ENCODE measurements at places on chromosomes 13 and 19.

DNA sequence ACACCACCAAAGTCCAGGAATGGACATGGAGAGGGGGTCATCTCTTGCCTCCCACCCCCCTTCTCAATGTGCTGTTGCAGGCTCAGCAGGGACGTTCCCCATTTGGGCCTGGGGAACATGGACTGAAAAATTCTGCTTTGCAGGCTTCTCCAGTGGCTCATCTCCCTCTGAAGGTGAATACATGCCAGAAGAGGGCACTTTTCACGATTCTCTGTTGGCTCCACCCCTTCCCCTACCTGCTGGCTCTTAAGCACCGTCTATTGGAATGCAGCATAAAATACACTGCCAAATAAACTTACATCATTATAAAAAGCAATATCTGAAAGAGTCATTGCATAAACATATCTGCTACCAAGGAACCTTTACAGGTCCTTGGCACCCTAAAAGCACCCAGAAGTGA, 35.7 kb downstream of the NHLRC3 start:
- DNase-seq, result no peak

GRCh38 chr13:26914624-26915023, 154.0 kb upstream of the GPR12 start:
- no peak for DNase-seq

GRCh38 chr19:34319785-34320184, 45.2 kb upstream of the GPI start:
- DNase-seq, result no peak

- no peak for DNase-seq
Observed at GRCh38 chr13:111049791-111050538, 65.1 kb upstream of the ARHGEF7 start.

DNA sequence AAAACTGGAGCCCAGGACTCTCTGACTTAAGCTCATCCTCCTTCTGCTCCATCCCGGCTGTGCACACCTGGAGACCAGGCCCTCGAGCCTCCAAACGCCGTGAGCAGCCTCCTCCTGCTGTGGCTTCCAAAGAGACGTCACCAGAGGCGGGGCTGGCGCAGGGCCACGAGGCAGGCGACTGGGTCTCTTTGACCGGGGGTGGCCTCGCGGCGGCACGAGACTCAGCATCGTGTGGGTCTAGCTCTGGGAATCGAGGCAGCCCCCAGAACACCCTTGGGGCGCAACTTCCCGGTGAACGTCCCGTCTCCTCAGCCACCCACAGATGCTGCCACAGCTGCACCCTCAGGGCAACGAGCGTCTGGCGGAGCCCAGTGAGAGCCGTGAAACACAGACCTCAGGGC, 22.8 kb downstream of the RASA3 start:
- no peak for DNase-seq

- DNase-seq, result no peak
Observed at GRCh38 chr13:61255040-61255796, 160.4 kb downstream of the PCDH20 start.

DNA sequence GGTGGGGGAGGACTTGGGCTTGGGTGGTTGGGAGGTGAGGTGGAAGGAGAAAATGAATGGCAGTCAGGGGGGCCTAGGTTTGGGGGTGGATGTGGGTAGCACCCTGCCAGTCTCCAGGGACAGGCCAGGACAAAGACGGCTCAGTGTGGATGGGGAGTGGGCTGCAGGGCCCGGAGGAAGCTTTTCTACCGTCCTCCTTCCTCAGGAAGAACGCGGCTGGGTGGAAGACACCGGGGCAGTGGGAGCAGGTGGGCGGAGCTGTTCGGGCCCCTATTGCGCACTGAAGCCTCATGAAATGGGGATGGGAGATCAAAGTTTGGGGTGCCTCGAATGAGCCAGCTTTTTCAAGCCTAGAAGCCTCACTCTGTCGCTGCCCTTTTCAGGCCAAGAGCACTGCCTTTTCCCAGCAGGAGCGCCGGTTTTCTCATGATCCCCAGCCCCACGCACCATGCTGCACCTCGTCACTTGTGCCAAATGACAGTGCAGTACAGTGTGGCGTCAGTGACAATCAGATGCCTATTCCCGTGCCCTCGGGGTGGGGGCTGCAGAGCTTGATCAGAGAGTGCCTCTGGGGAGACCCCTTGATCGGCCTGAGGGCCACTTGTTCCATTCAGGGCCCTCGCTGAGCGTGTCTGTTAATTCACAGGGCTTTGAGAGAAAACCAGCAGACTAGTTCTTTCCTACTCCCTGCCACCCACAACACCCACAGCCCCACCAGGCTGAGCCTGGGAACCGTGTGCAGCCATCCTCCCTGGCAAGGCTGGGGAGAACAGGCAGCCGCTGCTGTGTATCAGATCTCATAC, 1.5 kb downstream of the CALM3 start:
- DNase-seq, result no peak

DNA sequence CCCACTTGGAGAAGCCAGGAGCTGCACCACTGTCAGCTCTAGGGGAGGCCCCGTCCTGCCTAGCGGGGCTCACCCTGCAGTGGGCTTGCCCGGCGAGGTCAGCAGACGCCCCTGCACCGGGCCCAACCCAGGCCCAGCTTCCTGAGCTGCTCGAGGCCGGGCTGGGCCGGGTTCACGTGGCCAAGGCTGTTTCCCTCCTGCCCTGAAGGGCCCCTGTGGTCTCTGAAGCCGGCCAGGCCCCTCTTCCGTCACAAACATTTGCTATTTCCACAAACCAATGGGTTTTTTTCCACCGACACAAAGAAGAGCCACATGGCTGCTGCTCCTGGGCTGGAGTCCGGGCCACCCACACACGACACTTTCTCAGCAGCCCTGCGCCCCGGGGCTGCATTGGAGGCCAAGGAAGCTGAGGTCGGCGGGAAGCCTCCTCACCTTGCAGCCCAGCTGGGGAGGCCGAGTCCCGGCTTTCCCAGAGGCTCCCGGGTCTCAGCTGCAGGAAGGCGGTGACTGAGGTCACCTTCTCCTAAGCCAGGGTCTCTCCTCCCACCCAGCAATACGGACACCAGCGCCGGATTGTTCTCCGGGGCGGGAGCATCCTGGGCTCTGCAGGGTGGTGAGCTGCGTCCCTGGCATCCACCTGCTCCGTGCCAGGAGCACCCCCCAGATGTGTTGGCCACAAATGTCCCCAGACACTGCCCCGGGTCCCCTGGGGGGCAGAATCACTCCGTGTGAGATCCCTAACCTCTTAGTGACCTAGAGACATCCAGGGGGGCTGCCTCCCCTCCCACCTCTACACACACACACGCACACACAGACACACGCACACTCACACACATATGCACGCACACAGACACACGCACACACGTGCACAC, 80.5 kb downstream of the GADD45B start:
- DNase-seq, result no peak

DNA sequence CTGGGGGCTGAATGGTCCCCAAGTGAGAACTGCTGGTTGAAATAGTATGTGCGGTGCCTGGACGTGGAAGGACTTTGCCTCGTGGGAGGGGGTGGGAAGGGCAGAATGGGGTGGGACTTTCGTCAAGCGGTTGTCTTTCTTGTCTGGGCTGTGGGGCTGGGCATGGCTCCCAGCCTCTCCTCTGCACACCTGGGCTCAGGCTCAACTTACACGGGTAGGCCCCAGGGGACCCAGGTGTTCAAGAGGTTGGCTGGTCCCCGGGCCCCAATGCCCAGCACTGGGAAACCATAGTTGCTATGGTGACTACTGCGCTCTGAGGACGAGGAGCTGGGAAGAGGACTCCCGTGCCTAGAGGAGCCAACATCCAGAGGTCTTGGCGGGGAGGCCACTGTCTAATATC, 7.3 kb downstream of the NWD1 start:
- no peak for DNase-seq

DNA sequence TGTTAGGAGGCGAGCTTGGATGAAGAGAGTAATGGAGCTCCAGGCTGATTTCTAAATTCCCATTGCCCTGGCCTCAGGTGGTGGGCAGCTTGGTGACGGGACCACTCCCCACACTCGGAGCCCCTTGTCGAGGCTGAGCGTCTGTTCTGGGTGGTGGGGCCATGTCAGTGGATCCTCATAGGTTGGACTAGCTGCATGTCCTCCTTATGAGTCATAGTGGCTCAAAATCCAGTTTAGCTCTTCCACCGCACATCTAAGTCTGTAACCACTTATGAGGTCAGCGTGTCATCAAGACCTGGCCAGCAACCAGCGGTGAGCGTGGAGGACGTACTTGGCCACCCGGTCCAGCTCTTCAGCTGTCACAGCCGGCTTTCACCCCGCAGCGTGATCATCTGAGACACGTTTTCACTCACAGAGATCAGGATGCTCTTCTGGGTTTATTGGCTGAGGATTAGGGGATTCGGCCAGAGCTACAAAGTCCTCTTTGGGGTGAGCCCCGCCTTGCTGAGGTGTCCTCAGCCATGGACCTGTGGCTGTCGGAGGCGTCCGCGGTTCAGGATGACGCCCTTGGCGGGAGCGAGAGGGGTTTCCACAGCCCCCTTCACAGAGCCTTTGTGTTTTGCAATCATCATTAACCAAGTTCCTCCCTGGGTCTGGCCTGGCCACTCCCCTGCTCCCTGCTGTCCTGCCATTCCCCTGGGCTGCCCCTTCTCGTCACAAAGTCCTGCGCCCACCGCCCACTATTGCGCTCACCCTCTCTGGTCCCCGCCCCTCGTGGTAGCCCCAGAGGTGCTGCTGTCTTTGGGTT, 41.9 kb downstream of the ADPRHL1 start:
- no peak for DNase-seq

DNA sequence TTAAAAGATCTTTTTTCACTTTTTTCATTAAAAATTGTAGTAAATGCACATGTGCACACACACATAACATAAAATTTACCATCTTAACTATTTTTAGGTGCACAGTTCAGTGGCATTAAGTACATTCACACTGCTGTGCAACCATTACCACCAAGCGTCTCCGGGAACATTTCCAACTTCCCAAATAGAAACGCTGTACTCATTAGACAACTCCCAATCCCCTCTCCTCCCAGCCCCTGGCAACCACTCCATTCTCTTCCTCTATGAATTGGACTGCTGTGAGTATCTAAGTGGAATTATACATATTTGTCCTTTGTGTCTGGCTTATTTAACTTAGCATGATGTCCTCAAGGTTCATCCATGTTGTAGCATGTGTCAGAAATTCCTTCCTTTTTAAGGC, 11.6 kb downstream of the GJB2 start:
- no peak for DNase-seq

GRCh38 chr19:35253316-35254286, 4.8 kb downstream of the LSR start:
- DNase-seq, result no peak

- DNase-seq, result no peak
Observed at GRCh38 chr19:30334841-30335240, 37.3 kb upstream of the ZNF536 start.

DNA sequence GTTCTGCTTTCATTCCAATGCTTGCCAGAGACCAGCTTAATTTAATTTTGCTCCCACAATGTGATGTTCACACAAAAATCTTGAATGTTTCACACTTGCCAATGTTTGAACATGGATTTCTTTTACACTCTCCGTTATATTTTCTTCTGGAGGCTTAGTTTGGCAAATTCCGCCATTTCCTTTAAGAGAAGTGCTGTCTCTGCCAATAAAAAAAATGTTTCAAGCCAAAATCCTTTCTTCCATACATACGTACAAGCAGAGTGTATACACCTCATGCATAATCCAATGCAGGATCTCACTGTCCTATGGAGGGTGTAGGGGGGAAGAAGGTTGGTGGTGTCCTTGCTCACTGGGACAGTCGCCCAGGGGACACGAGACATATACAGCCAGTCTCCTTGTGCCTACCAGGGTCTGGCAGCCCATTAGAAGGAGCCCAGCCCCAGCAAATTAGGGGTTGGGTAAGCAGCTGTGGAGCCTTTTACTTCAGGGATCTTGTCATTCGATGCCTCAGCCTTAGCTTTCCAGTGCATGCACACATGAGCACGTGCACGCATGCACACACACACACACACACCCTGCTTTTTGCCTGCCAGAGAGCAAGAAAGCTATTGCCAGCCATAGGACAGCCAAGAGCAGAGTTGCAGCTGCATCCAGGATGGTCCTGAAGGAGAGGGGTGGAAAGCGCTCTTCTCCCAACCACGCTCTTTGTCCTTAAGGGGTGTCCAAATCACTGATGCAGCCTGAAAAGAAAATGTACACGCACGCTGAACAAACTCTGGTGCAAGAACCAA, 208.3 kb downstream of the FOXO1 start:
- DNase-seq, result no peak

- DNase-seq, result peak; percentile 46
Observed at GRCh38 chr19:46009530-46010510, 13.0 kb downstream of the PGLYRP1 start.

DNA sequence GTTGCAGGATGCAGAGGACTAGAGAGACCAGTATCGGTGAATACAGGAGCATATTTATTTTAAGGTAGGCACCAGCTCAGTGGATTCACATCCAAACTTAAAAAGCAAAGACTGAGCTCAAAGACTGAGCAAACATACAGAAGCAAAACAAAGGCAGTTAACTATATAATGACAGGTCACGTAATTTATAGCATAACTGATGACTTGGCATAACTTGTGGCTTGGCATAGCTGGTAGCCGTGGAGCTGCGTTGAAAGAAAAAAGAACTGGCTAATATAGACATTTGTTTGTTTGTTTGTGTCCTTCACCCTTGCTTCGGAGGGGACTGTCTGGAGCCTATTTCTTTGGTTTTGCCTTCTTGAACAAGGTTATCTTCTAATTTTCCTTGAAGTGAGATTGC, 33.7 kb downstream of the ZNF493 start:
- no peak for DNase-seq

- DNase-seq, result no peak
Observed at GRCh38 chr13:50631041-50631440, 212.5 kb downstream of the DLEU7 start.

GRCh38 chr19:8569066-8569771, 8.0 kb downstream of the MYO1F start:
- no peak for DNase-seq

GRCh38 chr13:40241125-40241798, 425.2 kb downstream of the FOXO1 start:
- DNase-seq, result no peak

GRCh38 chr19:30666301-30666803, 294.2 kb downstream of the ZNF536 start:
- DNase-seq, result peak; percentile 13

GRCh38 chr13:35524171-35524570, 47.7 kb upstream of the MAB21L1 start:
- DNase-seq, result no peak

GRCh38 chr19:3469638-3470499, 10.5 kb downstream of the SMIM24 start:
- no peak for DNase-seq

DNA sequence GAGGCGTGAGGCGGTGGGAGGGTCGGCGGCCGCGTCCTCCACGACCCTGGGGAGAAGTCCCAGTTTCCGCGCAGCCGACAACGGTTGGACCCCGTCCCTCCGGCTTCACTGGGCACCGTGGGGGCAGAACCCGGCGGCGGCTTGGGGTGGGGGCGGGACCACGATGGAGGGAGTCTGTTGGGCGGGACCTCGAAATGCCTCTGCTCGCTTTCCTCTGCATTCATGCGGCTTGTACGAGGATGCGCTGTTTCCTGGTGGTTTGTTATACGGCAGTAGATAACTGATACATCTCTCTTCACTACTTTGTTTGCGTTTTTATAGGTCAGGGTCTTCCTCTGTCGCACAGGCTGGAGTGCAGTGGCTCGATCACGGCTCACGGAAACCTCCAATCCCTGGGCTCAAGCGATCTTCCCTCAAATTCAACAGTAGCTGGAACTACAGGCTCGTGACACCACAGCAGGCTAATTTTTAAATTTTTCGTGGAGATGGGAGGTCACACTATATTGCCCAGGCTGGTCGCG, 24.6 kb upstream of the ZNF846 start:
- peak; percentile 40 for DNase-seq

GRCh38 chr19:16096280-16096855, 15.3 kb upstream of the RAB8A start:
- no peak for DNase-seq
